NCI-H1092 (cell line): ENCODE measurements at places on chromosomes 3 and 15.

- DNase-seq = no peak
Measured at GRCh38 chr3:10547413-10547812, 42.0 kb upstream of the ATP2B2 start.

GRCh38 chr15:52673312-52673711 lies 5.9 kb downstream of the ATOSA start:
- no peak for DNase-seq

- DNase-seq = no peak
Measured at GRCh38 chr3:69906351-69906966, 93.1 kb upstream of the SAMMSON start.

DNA sequence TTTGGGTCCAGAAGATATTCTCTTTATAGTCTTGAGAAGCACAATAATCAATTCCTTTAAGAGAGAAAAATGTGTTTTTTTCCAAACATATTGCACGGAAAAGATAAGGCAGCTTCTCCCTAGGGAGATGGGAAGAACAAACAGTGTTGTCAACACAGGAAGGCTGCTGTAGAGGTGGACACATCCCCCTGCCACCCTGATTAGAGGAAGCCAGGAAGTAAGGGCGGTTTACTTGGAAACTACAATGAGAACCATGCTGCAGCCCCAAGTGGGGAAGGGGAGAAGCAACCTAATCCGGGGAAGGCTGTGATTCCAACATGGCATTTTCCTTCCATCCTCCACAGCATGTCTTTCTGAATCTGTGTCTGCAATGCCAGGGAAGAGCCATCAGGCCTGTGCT lies 256.9 kb upstream of the TGFBR2 start:
- DNase-seq = no peak

GRCh38 chr3:30011237-30011803 lies 595.1 kb upstream of the TGFBR2 start:
- DNase-seq = no peak

GRCh38 chr3:25885544-25885943 lies 95.7 kb downstream of the OXSM start:
- DNase-seq = no peak

- no peak for DNase-seq
Measured at GRCh38 chr3:38842266-38842965, 26.4 kb upstream of the SCN10A start.

DNA sequence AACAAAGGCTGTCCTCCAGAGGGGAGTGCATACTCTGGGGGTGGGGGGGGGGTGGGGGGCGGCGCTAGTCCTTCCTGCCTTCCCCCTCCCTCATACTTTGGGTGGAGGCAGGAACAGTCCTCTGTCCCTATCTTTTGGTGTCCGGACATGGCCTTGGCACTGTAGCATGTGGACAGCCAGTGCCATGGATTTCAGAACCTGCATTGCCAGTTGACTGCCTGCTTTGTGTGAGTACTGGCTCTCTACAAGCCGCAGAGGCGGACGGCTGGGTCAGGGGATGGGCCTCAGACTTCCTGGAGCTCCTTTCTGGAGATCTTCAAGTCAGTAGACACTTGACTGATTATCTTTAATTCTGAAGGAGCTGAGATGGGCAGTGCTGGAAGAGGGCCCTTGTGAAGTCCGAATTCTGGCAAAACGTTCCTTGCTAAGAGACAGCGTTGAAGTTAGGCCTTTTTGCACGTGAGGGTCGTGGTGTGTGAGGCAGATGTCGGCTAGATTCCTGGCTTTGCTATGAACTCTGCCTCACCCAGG lies 2.5 kb downstream of the CLDN11 start:
- no peak for DNase-seq

- DNase-seq = no peak
Measured at GRCh38 chr3:140243575-140243974, 308.6 kb downstream of the CLSTN2 start.

- no peak for DNase-seq
Measured at GRCh38 chr3:10434144-10434937, 71.0 kb downstream of the ATP2B2 start.

GRCh38 chr3:131708241-131708640 lies 205.5 kb upstream of the MRPL3 start:
- DNase-seq = no peak

- no peak for DNase-seq
Measured at GRCh38 chr3:40766396-40766795, 241.6 kb downstream of the ZNF621 start.

GRCh38 chr3:142912402-142913172 lies 23.7 kb upstream of the PCOLCE2 start:
- DNase-seq = no peak

DNA sequence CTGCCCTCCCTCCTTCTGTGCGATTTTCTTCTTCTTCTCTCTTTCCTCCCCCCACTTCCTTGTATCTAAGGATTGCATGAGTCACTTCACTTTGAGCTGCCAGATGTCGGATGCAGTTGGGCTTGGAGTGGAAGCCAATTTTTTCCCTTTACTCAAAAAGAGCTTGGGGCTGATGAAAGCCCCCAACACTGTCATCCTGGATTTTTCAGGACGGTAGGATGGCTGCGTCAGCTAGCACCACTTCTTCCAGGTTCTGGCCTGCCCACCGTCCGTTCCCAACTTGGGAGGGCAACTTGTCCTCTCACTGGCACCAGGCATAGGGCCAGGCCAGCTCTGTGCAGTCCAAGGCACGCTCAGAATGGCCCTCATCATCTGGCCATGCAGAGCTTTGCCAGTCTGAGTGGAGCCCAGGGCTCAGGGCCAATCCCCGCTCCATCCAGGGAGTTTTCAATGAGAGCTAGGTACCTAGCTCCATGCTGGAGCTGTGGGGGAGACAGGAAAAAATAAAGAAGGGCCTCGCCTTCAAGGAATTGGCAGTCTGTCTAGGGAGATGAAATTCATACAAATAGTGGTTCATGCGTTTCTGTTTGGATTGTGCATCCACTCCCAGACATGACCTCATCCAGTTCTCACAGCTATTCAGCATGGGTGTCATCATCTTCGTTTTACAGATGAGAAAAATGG lies 47.7 kb upstream of the INSYN1 start:
- DNase-seq = no peak

DNA sequence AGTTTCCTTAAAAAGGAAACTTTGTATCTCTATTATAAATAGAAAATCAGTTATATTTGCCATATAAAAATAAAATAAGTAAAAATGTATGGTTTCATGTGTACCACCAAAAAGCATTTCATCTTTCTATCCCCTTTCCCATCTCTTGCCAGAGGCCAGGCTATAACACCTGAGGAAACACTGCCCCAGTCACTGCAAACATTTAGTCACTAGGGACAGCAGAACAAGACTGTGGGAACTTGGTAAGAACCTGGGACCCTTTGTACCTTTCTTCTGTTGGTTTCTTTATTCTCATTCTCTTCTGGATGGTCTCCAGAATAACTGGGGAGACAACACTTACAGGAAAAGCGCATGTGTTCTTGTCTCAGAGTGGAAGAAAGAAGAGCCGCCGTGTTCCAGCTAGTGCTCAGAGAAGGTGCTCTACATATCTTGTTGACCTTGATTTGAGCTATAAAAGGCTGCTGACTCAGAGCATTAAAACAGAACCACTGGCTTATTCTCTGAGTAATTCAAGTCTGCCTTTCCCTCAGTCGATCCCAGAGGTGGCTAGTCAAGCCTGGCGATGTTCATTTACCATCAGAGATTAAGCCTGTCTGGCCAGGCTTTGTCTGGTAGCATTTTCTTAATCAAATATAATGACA lies 361.6 kb downstream of the RBMS3 start:
- DNase-seq = no peak

DNA sequence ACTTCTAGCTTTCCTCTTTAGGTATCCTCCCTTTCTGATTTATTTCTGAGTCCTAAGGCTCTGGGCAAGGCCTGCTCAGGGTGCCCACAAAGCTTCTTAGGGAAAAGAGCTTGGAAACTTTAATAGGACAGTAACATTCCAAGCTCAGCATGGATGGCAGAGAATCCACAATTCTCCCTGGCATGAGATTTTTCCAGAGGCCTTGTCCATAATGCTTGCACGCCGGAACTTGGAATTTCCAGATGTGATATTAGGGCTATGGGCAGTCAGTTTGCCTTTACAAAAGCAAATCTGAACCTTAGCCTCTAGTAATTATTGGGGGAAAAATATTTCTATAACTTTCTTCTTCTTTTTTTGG lies 139.0 kb upstream of the RBMS3 start:
- no peak for DNase-seq

DNA sequence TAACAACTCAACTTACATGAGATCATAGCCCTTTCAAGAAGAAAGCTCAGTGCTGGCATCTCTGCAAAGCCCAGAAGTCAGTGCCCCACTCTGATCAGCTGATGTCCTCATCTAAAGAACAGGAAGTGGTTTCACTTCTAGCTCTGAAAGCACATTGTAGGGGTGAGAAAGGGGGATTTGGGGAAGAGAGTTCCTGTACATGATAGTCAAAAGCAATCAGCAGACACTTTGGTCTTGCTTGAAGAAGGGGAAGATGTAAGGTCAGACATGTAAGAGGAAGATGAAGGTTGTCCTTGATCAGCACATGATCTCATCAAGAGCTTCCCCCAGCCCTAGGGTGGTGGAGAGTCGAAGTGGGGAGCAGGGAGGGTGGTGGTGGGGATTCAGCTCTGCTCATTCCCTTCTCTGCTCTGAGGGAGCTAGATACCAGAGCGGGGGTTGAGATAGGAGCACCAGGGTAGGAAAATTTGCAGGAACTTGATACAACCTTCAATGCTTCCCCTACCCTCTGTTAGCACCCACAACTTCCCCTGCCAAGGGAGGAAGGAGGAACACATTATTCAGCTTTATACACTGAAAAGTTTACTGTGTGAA lies 76.4 kb upstream of the ETV5 start:
- DNase-seq = no peak

- no peak for DNase-seq
Measured at GRCh38 chr3:68287101-68287500, 632.7 kb upstream of the SUCLG2 start.

DNA sequence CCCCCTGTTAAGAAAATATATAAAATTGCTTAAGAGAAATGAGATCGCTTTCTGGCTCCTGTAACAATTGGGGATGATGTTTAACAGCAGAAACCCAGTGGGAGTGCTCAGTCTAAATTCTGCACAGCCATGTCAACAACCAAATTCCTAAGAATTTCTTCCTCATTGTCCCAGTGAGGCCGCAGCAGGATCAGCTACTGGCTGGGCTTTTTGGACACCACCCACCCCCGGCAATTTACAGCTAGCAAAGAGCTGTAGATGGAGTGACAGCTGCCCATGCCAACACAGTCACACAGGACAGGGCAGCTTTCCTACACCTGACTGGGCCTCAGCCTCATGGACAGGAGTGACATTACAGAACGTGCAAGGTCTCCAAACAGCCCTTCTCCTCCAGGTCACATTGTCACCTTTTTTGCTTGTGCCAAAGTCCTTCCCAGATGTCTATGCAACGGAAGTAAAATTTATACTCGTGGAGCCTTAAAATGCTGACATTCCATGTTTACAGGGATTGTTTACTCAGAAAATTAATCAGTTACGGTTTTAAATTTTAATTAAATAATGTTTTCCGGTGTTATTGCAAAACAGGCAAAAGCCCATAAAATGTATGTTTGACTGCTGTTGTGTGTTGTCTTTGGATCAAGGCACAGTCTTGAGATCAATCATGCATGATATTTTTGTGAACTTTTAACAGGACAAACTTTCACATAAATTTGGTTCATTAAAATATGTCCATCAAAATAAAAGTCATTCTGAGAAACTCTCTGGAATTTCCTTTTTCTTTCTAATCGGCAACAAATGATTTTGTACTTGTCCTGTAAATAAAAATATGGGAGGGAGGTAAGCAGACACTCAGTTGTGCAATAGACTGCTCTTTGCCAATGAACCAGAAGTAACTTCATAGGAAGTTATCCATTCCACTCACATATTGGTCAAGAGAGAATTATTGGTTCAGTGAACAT lies 943.2 kb downstream of the MCTP2 start:
- DNase-seq = no peak

- no peak for DNase-seq
Measured at GRCh38 chr15:77019521-77020331, 24.8 kb downstream of the PSTPIP1 start.

DNA sequence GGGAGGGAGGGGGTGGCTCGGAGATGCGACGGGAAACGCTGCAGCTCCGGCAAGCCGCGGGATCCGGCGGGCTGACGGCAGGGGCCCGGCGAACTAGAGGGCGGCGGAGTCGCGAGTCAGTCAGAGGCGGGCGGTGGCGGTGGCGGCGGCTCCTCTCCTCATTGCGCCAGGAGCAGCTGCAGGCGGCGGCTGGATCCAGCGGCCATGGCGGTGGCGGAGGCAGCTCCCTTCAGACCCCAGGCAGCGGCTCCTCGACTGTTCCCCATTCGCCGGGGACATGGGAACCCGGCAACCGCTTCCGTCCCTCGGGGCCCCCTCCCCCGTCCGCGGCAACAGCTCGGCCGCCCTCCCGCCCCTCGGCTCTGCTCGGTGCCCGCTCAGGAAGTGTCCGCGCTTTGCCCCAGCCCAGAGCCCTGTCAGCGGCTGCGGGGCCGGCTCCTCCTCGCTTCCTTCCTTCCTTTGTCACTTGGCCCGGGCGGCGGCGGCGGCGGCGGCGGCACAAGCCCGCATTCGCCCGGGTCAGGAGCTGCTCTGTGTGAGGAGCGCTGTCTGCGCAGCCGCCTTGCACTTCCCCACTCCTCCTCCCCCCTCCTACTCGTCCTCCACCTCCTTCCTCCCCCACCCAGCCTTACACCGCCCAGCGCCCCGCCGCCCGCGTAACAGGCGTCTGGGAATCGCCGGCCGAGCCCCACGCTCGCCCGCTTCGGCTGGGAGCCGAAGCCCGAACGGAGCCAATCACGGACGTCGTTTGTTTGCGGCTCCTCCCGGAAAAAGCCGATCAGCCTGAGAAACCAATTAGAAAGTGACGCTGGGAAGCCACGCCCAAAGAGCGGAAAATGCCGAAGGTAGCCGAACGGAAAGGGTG lies at the start of gene GSK3B:
GSK3B (minus strand) TSS at position 537 of the 865 bp plus-strand sequence. CDS start 1,013 bp downstream, outside the sequence.
- peak; percentile 62 for DNase-seq

DNA sequence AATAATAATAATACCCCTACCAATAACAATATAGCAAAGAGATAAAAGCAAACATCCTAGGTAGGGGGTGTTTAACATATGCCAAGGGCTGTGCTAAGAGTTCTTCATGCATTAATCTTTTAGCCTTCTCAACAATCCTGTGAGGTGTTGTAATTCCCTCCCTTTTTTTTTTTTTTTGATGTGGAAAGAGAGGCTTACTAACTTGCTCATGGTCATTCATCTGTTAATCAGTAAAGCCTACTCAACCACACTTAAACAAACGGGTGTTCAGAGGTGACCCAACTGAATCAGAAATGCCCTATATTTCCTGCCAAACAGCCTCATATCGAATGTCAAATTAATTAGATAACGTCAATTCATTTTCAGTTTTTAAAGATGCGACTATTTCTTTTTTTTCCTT lies 232.1 kb downstream of the CTNNB1 start:
- DNase-seq = no peak

DNA sequence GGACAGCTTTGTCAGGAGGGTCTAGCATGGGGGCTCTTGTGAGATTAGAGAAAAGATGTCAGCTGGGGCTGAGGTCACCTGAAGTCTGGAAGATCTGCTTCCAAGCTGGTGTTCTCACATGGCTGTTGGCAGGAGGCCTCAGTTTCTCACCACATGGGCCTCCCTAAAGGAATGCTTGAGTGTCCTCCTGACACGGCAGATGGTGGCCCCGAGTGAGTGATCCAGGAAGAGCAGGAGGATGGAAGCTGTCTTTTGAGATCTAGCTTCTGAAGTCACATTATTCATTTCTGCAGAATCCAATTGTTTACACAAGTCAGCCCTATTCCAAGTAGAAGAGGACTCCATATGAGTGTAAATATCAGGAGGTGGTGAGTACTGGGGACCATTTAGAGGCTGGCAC lies 344.0 kb upstream of the PROK2 start:
- no peak for DNase-seq
